Activated naive CD4-positive, alpha-beta T cell treated with anti-CD3 and anti-CD28 coated beads, Interleukin-2, amount 10 ng/mL, durations not matched to agents 7 days and 5 days (primary cell): ENCODE measurements at places on chromosomes 2 and 18.

GRCh38 chr2:181268174-181268867 is 188.9 kb upstream of the ITGA4 start:
- no peak for DNase-seq

- no peak for DNase-seq
Observed at GRCh38 chr2:2926858-2927175, 450.8 kb downstream of the EIPR1 start.

GRCh38 chr2:100831831-100832230 is 11.9 kb downstream of the NPAS2 start:
- no peak for DNase-seq

- no peak for DNase-seq
Observed at GRCh38 chr2:169667583-169667982, 26.6 kb downstream of the CFAP210 start.
